ENCODE measurements at places on chromosomes 5 and 9. TPM values are rescaled to one million over a fixed set of nuclear protein-coding genes. Genes with fewer than 3 reads are reported as not detected.

DNA sequence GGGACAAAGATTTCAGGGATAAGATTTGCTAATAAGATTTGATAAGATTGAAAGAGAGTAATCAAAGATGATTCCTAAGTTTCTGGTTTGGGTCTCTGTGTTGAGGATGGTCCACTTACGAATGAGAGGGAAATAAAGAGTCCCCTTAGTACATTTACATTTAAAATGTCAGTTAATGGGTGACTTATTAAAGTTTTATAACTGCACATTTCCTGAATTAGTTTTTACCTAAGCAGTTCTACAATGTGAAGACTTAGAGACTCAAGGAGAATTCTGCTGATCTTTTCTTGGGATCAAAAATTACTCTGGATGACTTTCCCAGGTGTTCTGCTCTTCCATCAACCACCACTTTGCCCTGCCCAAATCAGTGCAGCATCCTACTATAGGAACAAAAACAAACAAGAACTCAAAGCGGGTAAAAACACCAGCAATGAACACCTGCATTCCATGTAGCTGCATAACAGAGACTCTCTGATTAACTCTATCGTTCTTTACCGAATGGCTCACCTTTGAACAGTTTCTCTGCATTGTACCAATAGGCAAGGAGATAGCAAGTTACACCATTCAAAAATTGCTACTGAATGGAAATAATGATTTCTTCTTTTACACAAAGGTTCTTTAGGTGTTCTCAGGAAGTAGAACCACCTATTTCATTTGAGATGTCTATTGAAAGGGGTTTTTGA lies 65.3 kb downstream of the PRLR start:
- DNase-seq, result no peak

DNA sequence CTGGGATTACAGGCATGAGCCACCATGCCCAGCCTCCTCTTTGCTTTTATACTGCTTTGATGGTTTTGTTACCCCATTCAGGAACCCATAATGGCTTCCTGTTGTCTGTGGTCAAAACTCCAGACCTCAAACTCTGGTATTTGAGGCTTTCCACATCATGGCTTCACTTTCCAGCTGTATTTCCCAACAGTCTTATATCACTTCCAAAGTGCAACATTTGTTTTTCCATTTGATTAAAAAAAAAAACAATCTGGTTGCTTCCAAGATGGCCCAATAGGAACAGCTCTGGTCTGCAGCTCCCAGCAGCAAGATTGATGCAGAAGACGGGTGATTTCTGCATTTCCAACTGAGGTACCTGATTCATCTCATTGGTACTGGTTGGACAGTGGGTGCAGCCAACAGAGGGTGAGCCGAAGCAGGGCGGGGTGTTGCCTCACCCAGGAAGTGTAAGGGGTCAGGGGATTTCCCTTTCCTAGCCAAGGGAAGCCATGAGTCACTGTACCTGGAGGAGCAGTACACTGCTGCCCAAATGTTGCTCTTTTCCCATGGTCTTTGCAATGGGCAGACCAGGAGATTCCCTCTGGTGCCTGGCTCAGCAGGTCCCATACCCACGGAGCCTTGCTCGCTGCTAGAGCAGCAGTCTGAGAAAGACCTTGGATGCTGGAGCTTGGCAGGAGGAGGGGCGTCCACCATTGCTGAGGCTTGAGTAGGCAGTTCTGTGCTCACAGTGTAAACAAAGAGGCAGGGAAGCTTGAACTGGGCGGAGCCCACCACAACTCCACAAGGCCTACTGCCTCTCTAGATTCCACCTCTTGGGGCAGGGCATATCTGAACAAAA lies 458.4 kb downstream of the KDM4C start:
- DNase-seq, result no peak

DNA sequence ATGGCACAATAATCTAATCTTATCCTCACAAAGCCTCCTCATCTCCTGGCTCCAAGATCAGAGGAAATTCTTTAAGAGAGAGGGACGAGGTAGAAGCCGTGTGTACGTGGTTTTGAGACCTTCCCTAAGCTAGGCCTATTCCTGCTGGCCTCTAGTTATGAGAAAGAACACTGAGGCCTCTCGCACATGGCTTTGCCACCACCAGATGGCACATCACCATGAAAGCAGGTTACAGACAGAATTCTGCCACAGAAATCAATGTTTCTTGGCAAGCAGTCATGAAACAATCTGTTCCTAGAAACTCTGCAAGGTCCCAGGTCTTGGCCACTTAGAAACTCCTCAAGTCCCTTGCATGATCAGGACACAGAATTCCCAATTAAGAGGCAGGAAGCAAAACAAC lies 268.2 kb upstream of the TAS2R1 start:
- no peak for DNase-seq

DNA sequence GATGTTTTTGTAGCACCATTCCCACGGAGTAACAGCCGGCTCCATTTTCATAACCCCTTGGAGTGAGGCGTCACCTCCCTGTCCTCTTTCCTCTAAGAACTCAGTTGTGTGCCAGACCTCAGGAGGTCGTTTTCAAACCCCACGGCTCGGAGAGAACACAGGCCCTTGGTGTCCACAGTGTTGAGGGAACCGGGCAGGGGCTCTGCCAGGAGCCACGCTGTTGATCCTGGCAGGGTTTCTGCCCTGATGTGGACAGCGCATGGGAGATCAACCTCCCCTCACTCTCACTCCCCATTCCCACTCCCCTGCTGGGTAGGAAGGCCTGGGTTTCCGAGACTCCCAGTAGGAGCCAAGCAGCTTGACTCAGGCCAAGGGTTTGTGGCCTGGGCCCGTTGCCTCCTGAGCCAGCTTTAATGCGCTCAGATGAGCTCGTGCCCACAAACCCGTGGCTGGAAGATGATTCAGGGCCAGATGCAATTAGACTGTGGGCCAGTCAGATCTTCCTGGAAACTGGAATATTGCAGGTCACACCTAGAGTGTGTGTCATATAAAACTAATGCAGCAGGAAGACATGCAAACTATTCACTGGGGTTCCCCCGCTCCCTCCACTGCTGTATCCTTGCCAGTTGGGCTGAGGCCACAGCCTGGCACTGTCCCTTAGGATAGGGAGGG lies 133.4 kb downstream of the SLC12A2 start:
- no peak for DNase-seq

GRCh38 chr5:122639033-122639432 lies 135.8 kb upstream of the SNX2 start:
- no peak for DNase-seq

- DNase-seq, result no peak
These were observed 147.8 kb downstream of the SLC24A2 start for GRCh38 chr9:19641046-19641445.

DNA sequence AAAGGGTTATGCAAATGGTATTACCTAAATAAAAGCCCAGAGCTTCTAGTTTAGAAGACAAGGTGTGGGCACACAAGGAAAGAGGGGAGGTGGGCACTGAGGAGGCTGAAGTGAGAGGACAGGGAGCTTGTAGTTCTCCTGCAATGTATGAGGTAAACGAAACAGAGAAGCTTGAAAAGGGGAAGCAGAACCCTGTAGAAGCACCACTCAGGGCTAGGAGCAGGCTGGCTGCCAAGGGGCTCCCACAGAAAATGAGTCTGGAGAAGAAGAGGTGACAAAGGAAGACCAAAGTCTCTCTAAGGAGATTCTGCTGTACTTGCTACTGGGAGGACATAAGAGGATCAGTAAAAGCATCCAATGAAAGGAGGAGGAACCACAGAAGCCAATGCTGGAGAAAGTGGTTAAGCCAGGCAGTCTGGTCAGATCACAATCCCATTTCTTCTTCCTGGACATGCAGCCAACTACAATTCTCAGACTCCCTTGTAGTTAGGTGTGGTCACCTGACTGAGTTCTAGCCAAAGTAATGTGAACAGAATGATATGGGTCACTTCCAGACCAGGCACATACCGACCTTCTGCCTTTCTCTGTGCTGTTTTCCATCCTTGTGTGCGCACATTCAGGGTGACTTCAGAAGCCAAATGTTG lies 174.5 kb upstream of the MAP3K1 start:
- no peak for DNase-seq

GRCh38 chr5:63351164-63351563 lies 611.1 kb downstream of the HTR1A start:
- no peak for DNase-seq

DNA sequence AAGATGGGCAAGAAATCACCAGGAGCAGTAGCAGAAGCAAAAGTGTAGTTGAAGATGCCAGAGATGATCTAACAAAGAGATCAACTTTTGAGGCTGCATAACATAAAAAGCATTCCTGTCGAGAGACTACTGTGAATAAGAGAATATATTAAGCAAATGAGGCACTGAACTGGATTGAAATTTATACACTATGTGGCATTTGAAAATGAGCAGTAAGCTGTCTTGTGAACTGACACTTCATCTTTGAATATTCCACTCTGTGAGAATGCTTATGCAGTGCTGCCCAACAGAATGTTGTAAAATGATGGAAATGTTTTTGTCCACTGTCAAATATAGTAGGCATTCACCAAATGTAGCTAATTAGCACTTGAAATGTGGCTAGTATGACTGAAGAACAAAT lies 18.9 kb upstream of the PRRC1 start:
- DNase-seq, result no peak

- no peak for DNase-seq
These were observed 1.2 kb downstream of the KIAA1958 start for GRCh38 chr9:112487799-112488340.

The GTF2H2 gene
- 10.4 TPM for total RNA-seq

The SPARC gene
- 567 TPM for total RNA-seq

DNA sequence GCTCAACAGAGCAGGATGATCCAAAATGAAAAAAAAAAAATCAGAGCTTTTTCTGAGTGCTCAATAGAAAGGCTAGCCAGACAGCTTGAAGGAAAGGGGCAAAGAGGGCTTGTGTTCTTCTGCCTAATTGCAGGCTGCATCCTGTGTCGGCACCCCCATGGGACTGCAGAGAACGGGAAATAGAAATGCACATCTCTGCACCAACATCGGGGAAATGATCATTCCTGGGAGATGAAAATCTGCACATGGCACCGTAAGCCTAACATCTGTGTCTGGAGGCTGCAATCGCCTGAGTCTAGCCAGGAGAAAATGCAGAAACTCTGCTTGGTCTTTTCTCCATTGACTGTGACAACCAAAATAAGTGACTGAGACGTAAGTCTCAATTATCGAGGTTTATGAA lies 243.9 kb downstream of the ICE1 start:
- DNase-seq, result no peak

The SCGB3A2 gene
- not detected for total RNA-seq

GRCh38 chr5:132001647-132002561 lies 9.6 kb downstream of the ACSL6 start:
- DNase-seq, result no peak

DNA sequence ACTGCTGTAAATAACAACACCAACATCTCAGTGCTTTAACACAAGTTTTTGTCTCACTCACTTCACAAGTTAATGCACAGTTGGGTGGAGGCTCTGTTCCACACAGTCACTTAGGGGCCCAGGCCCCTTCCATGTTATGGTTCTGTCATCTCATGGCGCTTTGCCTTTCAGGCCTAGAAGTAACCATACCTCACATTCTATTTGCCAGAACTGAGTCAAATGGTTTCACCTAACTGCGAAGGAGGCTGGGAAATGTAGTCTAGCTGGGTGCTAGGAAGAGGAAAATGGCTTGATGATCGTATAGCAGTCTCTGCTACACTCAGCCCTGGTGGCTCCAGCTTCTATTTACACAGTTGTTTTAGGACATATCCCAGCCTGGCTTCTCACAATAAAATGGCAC lies 23.1 kb upstream of the MVB12B start:
- no peak for DNase-seq

DNA sequence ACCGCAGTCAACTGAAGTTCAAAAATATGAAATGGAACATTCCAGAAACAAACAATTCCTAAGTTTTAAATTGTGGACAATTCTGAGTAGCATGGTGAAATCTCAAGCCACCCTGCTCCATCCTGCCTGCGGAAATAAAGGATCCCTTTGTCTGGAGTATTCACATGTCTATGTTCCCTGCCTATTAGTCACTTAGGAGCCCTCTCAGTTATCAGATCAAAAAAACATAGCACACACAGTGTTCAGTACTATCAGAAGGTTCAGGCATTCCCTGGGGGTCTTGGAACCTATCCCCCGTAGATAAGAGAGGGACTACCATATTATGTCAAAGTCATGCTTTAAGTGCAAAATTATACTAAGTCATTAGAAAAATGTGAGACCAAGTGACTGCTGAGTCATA lies 300.8 kb downstream of the SEMA5A start:
- DNase-seq, result no peak

DNA sequence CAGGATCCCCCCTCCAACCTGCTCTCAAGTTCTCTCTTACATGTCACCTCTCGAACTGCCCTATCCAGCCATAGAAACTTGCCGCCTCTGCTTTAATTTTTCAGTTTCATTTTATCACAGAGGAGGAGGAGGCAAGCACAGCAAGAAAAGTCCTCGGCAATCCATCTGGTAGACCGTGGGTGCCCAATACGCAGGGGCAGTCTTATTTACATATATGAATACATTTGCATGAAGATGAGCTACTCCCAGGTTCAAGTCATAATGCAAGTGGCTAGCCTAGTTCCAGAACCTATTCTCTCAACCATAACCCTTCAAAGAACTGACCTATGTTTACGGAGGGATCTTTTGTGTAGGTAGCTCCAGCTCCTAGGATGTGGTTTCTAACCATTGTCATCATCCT lies 223.2 kb upstream of the PANK3 start:
- DNase-seq, result no peak

The IRX4 gene
- total RNA-seq, result not detected

The PIP5K1B gene
- total RNA-seq, result 44.8 TPM

The WDR31 gene
- total RNA-seq, result 4.6 TPM

GRCh38 chr9:120383611-120383998 lies 196.4 kb downstream of the CDK5RAP2 start:
- DNase-seq, result no peak

GRCh38 chr9:87503927-87504326 lies 6.3 kb downstream of the DAPK1 start:
- no peak for DNase-seq

DNA sequence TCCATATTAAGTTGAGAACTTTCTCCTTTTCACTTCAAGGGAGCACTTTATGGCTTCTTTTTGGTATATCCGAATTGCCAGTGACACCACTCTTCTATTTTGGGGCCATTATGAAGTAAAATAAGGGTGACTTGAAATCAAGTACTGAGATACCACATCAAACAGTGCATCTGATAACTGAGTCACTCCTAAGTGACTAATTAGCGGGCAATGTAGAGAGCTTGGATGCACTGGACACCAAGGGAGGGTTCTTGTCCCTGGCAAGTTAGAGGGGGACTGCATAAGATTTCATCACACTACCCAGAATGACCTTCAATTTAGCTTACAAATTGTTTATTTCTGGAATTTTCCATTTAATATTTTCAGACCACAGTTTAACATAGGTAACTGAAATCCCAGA lies 813.9 kb upstream of the CDH10 start:
- DNase-seq, result no peak

- no peak for DNase-seq
These were observed 31.2 kb downstream of the MRPL36 start for GRCh38 chr5:1768283-1769000.

The BTNL3 gene
- total RNA-seq, result not detected

GRCh38 chr5:152953788-152954483 lies 536.5 kb upstream of the GRIA1 start:
- no peak for DNase-seq

The BTNL8 gene
- total RNA-seq, result 0.59 TPM

- no peak for DNase-seq
These were observed 27.2 kb downstream of the SETX start for GRCh38 chr9:132327537-132327936.

The IL7R gene
- total RNA-seq, result 3.1 TPM

The MARCHF11 gene
- total RNA-seq, result 0.24 TPM
